CD4-positive, alpha-beta memory T cell (primary cell): ENCODE measurements at places on chromosomes 2 and 18. TPM values are rescaled to one million over a fixed set of nuclear protein-coding genes. Genes with fewer than 3 reads are reported as not detected.

Gene PNKD
- 33.6 TPM for total RNA-seq

Gene LAMA1
- total RNA-seq = not detected

Gene DYSF
- total RNA-seq = 0.28 TPM

Gene MARS2
- total RNA-seq = 12.1 TPM

Gene L3MBTL4
- total RNA-seq = 0.53 TPM
